GM12864 (cell line): ENCODE measurements at places on chromosomes 2 and 18.

DNA sequence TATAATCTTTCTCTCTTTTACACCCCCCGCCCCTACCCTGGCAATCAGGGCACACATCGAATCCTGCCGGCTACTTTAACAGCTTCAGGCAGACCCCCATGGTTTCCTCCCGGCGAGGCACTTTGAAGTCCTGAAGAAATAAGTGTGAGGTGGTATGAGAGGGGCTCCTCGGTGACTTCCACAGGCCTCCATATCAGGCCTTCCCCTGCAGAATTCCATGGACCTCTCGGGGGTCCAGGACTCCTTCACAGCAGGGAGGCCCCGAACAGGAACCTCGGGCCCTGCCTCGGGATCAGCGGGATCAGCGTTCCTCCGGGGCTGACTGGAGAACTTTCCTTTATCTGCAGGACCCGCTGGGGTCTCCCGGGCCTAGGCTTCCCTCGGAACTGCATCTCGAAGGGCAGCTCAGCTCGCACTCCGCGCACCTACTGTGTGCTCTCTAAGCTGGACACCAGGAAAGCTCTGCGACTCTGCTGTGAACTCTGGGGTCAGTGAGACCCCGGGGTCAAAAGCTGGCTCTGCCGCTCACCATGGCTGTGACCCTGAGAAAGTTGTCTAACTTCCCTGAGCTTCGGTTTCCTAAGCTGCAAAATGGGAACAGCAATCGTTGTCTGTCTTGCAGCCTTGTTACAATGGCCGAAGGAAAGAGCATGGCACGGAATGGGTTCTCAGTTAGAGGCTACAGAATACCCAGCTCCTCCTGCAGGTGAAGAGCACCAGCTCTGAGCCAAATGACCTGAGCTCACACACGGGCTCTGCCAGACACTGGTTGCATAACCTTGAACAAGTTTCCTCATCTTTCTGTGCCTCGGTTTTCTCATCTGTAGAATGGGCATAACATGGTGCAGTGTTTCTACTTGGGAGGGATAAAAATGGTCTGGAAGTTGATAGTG is 97.4 kb upstream of the ID2 start:
- no peak for DNase-seq

DNA sequence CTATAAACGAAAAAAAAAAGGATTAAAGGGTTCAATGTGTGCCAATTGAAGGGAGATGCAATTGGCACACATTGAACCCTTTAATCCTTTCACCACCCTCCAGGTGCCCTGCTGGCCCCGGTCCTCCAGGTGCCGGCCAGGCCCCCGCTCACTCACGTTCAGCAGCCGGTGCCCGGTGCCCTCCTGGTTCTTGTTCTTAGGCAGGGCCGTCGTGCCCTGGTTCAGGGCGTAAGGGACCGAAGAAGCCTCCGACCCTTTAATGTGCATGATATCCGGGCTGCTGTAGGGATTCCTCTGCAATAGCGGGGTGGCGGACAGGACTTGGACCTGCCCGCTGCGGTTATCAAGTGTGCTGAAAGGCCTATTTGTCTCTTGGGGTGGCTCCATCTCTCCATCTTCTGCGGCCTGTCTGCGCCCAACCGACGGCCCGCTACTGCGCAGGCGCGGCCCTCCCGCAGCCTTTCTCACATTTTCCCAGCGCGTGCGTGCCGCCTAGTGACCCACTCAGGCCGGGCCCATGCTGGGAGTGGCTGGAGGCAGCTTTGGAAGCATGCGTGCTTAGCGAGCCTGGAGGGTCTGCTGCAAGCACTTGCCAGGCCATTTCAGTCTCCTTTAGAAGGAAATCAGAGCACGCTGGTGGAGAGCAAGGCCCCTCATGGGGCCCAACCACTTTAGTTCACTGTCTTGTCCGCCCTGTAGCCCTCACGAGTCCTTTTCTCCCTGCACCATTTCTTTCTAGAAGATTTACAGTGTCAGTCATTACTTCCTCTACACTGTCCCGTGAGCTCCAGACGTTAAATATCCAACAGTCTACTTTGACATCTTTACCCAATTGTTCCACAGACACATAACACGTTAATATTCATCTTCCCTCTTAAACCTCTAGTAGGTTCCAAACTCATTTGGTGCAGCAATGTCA is 24.3 kb downstream of the TMEM237 start:
- no peak for DNase-seq

GRCh38 chr2:41994233-41994637 is 53.6 kb upstream of the PKDCC start:
- no peak for DNase-seq

DNA sequence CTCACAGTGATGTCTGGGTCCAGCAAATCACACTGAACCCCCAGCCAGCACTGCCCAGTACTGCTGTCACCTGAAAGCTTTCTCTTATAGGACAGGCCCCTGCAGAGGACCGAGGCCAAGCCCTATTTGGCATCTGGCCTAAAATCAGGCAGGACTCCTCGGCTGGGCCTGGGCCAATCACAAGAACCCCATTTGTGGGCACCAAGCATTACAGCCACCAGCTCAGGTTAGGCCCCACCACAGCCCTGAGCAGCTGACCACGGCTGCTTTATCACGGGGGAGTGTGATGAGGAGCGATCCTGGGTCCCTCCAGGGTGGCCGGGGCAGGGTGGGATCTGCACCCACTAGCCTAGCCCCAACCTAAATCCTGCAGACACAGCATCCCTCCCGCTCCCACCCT is 8.2 kb downstream of the BIN1 start:
- no peak for DNase-seq

- DNase-seq = no peak
Measured at GRCh38 chr2:1571477-1572417, 158.5 kb downstream of the TPO start.

- DNase-seq = no peak
Measured at GRCh38 chr2:31274401-31275075, 40.6 kb downstream of the EHD3 start.

- DNase-seq = no peak
Measured at GRCh38 chr2:174395969-174396630, 570 bp downstream of the SCRN3 start.

GRCh38 chr2:124666976-124667375 is 641.9 kb downstream of the CNTNAP5 start:
- no peak for DNase-seq

DNA sequence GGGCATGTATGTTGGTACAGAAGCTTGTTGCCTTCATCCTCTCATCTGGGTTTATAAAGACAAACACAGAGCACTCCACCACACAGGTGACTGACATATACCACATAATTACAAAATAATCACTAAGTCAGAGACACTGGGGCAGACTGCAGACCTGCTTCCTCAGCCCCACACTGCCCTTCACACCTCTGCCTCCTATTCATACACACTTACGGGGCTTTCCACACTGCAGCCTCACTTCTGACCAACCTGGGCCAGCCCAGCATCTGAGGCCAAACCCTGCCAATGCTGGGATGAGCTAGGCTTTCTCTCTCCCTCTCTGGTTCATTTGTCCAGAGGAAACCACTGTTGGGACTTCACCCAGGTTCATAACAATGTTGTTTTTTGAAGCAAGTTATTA is 4.5 kb downstream of the EMX1 start:
- DNase-seq = no peak

- no peak for DNase-seq
Measured at GRCh38 chr18:8307960-8308359, 301.3 kb upstream of the RAB12 start.

- DNase-seq = peak; percentile 42
Measured at GRCh38 chr18:57630754-57631595, 9.3 kb upstream of the NARS1 start.
